ENCODE measurements at places on chromosomes 6 and 20. TPM values are rescaled to one million over a fixed set of nuclear protein-coding genes. Genes with fewer than 3 reads are reported as not detected.

The LBP gene
- 0.11 TPM for total RNA-seq

- no peak overlapping the region for H3K27ac ChIP-seq
- no peaks in the 10 kb centered on the region for H3K4me1 ChIP-seq
- no peaks in the 10 kb centered on the region for H3K27me3 ChIP-seq
These were observed 207.1 kb upstream of the PRSS16 start for GRCh38 chr6:27040244-27041042.

DNA sequence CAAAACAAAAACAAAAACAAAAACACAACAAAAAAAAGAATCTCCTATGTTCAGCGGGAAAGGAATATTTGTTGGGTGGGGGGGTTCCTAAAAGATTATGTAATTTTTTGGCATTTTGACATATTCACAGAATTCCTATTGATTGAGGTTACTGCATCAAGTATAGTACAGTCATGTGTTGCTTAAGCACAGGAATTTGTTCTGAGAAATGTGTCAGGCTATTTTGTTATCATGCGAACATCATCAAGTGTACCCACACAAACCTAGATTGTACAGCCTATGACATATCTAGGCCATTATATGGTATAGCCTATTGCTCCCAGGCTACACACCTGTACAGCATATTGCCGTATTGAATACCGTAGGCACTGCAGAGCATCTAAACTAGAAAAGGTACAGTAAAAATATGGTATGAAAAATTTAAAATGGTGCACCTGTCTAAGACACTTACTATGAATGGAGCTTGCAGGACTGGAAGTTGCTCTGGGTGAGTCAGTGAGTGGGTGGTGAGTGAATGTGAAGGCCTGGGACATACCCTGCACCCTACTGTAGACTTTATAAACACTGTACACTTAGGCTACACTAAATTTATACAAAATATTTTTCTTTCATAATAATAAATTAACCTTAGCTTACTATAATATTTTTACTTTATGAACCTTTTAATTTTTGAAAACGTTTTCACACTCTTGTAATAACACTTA, 110.6 kb downstream of the CDKAL1 start:
- H3K27me3 ChIP-seq, result no peaks in the 10 kb centered on the region
- H3K36me3 ChIP-seq, result no peaks in the 10 kb centered on the region
- no peaks in the 10 kb centered on the region for H3K4me1 ChIP-seq
- no peak for DNase-seq
- no peak overlapping the region for H3K4me3 ChIP-seq
- H3K27ac ChIP-seq, result no peak overlapping the region

The CTCFL gene
- 122 TPM for total RNA-seq

DNA sequence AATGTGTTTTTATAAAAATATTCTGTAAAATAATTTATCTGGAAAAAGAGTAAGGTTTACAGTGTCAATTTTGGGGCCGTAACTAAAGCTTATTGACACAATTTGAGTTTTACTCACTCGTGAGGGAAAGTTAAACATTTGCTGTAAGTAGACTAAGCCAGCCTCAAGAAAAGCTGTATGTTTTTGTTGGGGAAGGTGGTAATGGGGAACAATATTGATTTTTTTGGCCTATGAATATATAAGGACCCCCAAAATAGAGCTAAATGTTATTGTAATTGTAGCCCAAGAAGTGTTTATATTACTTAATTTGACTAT, 1.4 kb downstream of the SENP6 start:
- H3K4me3 ChIP-seq, result peak overlapping the region; percentile 89
- peaks cover 18% of the 10 kb centered on the region for H3K4me1 ChIP-seq
- no peaks in the 10 kb centered on the region for H3K27me3 ChIP-seq
- H3K36me3 ChIP-seq, result peaks cover 8% of the 10 kb centered on the region

GRCh38 chr6:170262489-170263088, 28.3 kb downstream of the DLL1 start:
- peaks cover 50% of the 10 kb centered on the region for H3K27me3 ChIP-seq
- H3K4me1 ChIP-seq, result peaks cover 7% of the 10 kb centered on the region
- H3K27ac ChIP-seq, result no peak overlapping the region

The SIRPB2 gene
- not detected for total RNA-seq

The OPRL1 gene
- total RNA-seq, result 0.33 TPM
